DMS79 treated with DMSO at 0.1 percent for 48 hours (cell line): ENCODE measurements at places on chromosomes 1 and 21.
A peak's percentile ranks its signal among the peaks of the same experiment; 100 is the strongest.

GRCh38 chr1:233090746-233091494, 140.5 kb downstream of the NTPCR start:
- DNase-seq = no peak

GRCh38 chr1:65674522-65674921, 118.2 kb upstream of the PDE4B start:
- no peak for DNase-seq

DNA sequence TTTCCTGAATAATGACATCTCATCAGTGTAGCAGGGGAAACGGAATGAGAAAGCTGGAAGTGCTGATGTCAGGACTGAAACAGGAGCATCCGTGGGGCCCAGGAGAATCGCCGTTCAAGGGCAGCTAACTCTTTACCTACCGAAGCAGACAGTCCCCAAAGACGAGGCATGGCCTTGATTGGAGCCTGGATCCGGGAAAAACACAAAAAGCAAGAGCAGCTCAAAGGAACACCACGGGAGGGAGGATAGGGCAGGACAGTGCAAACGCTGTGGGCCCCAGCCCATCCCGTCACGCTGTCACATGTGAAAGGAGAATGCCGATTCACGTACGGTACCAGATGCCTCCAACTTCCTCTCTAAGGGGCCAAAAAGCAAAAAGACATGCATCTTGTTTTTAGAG, 34.9 kb downstream of the WNT9A start:
- DNase-seq = no peak

GRCh38 chr1:213680677-213681325, 307.0 kb upstream of the PROX1 start:
- DNase-seq = no peak

DNA sequence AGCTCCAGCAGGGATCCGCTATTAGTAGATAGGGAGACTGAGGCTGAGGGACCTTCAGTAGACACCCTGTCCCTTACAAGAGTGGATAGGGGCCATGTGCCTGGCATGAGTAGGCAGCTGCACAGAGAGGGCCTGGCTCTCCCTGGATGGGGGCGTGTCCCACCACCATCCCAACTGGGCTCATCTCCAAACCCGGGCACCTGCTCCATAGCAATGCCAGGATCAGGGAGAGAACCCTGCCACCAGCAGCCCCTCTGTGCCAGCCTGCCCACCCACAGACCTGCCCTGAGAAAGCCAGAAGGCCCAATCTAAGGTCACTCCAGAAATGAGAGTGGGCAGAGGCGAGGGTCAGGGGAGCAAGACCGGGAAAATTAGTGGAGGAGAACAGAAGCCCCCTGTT, 121.3 kb downstream of the GRIK3 start:
- no peak for DNase-seq

DNA sequence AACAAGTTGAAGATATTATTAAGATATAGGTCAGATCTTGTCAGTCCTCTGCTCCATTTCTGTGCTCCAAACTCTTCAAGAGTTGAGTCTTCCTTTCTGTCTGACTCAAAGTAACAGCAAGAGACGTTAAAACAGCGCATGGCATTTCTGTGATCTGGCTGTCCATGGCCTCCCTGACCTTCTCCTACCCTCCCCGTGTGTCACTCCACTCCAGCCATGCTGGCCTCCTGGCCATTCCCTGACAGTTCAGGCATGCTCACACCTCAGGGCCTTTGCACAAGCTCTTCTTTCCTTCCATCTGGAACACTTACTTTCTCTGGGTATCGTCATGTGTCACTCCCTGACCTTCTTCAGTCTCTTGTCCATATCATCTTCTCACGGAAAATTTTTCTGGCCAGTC, 229.0 kb downstream of the CENPF start:
- DNase-seq = no peak

- peak; percentile 80 for DNase-seq
Observed at GRCh38 chr1:226541631-226542622, 6.6 kb upstream of the STUM start.
